ENCODE measurements at places on chromosomes 11 and 22.

DNA sequence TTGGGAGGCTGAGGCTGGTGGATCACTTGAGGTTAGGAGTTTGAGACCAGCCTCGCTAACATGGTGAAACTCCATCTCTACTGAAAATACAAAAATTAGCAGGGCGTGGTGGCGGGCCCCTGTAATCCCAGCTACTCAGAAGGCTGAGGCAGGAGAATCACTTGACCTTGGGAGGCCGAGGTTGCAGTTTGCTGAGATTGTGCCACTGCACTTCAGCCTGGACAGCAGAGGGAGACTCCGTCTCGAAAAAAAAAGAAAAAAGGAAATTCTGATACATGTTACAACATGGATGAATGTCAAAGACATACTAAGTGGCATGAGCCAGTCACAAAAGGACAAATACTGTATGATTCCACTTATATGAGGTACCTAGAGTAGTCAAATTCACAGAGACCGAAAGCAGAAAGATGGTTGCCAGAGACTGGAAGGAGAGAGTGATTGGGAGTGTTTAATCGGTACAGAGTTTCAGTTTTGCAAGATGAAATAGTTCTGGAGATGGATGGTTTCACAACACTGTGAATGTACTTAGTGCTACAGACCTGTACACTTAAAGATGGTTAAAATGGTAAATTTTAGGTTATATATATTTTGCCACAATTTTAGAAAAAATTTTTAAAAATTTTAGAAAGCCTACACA lies 92.3 kb downstream of the BLID start:
- no peak for DNase-seq

DNA sequence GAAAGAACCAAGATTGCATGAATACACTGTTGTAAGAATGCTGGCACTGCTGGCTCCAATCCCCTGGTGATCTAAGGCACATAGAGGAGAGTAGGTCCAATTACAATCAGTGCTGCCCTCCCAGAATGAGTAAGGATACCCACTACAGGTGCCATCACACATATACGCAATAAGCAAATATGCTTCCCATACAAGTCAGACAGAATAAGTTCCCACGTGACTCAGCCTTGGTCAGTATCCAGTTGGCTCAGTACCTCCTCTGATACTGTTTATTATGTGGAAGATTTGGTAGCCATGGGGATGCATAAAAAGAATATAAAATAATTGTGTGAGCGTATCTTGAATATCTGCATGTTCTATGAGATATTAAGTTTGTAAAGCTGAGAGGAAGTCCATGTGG lies 8.9 kb upstream of the OR2D3 start:
- no peak for DNase-seq

DNA sequence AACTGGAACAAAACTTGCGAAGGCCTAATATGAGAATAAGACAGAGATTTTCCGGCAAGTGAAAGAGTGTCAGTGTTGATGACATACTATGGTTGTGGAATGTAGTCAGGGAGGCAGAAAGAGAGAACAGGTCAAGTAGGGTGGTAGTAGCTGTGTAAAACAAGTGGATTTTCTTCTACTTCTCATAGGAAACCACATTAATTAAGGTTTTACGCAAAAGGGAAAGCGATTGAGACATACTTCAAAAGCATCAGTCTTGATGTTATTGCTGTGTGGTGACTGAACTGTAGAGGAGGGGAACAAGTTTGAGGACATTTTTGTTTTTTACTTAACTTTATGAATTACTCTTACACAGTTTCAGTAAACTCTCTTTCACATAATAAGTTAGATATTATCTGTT lies 186.0 kb upstream of the CNTN5 start:
- DNase-seq, result no peak

DNA sequence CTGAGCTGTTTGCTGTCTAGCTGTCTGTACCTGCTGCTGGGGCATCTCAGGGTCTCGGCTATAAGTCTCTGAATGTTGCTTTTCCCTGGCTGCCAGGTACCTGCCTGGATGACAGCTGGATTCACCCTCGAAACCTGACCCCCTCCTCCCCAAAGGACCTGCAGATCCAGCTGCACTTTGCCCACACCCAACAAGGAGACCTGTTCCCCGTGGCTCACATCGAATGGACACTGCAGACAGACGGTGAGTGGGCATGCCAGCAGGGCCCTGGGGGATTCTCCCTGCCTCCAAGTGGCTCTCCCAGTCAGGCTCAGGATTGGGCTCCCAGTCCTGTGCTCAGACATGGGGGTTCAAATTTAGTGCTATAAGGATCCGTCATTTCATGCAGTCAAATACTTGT lies 12.9 kb downstream of the IL17RA start:
- peak; percentile 61 for DNase-seq

GRCh38 chr11:131246156-131246555 lies 124.3 kb upstream of the NTM start:
- DNase-seq, result no peak

DNA sequence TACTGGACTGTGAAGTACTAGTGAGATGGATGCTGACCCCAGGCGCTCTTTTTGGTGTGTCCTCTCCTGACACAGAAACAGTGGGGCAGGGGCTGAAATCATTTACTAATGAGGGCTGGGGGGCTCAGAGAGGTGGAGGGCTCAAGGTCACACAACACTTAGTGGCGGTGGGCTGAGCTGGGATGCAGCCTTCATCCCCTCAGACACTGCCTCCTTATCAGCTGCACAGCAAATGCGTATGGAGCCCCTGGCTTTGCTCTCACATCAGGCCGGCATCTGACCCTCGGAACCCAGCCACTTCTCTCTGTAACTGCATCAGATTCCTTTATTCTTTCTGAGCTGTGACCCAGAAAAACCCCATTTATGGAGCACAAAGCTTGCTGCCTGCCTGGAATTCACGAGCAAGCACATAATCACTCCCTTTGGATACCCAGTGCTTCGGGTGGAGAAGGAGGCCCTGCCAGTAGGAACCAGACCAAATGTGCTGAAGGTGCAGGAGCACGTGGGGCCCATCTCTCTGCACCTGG lies 736.6 kb downstream of the TBC1D22A start:
- no peak for DNase-seq

- DNase-seq, result no peak
These were observed 91.3 kb downstream of the RELT start for GRCh38 chr11:73467505-73467904.

GRCh38 chr11:15923183-15923582 lies 433.2 kb downstream of the SOX6 start:
- no peak for DNase-seq

DNA sequence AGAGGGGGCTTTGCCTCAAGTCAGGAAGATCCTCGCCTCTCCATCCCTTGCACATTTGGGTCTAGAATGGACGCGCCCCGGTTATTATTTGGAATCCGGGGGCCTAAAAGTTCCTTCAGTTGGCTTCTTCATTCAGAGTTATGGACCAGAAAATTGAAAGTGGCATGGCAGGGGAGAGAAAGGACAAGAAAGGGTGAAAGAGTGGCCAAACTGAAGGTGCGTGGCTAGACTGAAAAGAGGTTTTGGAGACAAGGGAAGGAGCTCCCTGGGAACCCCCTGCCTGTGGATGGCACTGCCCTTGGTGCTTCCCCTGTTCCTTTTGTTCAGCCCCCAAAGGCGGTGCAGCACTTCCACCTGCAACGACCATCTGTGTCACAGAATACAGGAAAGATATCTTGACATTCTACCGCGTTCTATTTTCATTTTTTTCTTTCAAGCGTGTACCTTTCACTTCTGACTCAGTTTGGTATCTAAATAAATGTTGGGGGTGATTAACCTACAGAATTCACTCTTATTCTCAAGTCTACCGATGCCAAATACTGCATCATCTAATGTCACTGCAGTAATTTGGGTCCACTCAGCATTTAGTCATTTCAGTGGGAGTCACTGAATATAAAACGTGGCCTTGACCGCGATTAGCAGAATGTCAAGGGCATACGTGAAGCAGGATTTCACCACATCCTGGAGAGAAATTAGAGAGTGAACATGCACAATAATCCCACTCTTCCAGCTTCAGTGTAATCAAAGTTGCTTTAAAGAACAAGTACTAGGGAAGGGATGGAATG lies 88.1 kb upstream of the ARHGAP32 start:
- peak; percentile 28 for DNase-seq

Measured in NCI-H2171 treated with DMSO at 0.1 percent for 48 hours (cell line).